Activated T-helper 2 cell treated with anti-CD3 and anti-CD28 coated beads, Interferon-gamma antibody, Interleukin-2, Interleukin-4, amounts not matched to agents 10 μg/mL and 5 μg/mL and 100 μg/mL, durations not matched to agents 14 hours and 24 hours and 36 hours (primary cell): ENCODE measurements at places on chromosomes 3 and 15. TPM values are rescaled to one million over a fixed set of nuclear protein-coding genes. Genes with fewer than 3 reads are reported as not detected.

CELSR3 gene
- total RNA-seq, result 16.0 and 16.5 TPM in 2 replicates

- H3K36me3 ChIP-seq, result no peaks in the 10 kb centered on the region
- H3K4me1 ChIP-seq, result no peaks in the 10 kb centered on the region
- no peak overlapping the region for H3K4me3 ChIP-seq
- H3K27me3 ChIP-seq, result no peaks in the 10 kb centered on the region
- H3K27ac ChIP-seq, result no peak overlapping the region
Measured at GRCh38 chr3:77234004-77234403, 194.1 kb downstream of the ROBO2 start.

DNA sequence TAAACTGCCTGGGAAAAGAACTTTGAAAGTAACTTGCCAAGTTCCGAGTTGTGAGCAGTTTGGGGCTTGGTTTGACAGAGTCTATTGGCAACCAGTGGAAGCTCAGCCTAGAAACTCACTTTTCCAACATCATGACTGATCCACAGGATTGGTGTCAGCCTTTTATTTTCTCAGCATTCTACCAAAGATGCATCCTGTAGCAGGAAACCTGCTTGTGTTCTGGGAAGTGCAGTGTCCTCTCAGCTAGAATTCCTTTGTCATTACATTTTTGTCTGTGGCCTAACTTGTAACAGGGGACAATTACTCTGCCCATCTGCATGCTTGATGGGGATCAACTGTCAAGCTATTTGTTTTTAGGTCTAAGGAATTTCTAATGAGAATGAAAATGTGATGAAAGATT, 116.7 kb upstream of the LMOD3 start:
- H3K27me3 ChIP-seq, result no peaks in the 10 kb centered on the region
- no peak for DNase-seq
- peaks cover 23% of the 10 kb centered on the region for H3K4me1 ChIP-seq
- H3K36me3 ChIP-seq, result no peaks in the 10 kb centered on the region

- H3K27me3 ChIP-seq, result no peaks in the 10 kb centered on the region
- no peak overlapping the region for H3K27ac ChIP-seq
- DNase-seq, result no peak
Measured at GRCh38 chr3:2713923-2714322, 396.3 kb downstream of the IL5RA start.

- H3K27me3 ChIP-seq, result peaks cover 4% of the 10 kb centered on the region
- H3K4me1 ChIP-seq, result peaks cover 5% of the 10 kb centered on the region
- no peaks in the 10 kb centered on the region for H3K36me3 ChIP-seq
- no peak for DNase-seq
Measured at GRCh38 chr15:79994615-79995014, 23.6 kb upstream of the BCL2A1 start.

- H3K27me3 ChIP-seq, result no peaks in the 10 kb centered on the region
- no peak for DNase-seq
- no peaks in the 10 kb centered on the region for H3K4me1 ChIP-seq
- H3K36me3 ChIP-seq, result no peaks in the 10 kb centered on the region
- H3K4me3 ChIP-seq, result no peak overlapping the region
- no peak overlapping the region for H3K27ac ChIP-seq
Measured at GRCh38 chr15:101380146-101380545, 85.1 kb upstream of the SNRPA1 start.
